ENCODE measurements at places on chromosomes 6 and 20.

DNA sequence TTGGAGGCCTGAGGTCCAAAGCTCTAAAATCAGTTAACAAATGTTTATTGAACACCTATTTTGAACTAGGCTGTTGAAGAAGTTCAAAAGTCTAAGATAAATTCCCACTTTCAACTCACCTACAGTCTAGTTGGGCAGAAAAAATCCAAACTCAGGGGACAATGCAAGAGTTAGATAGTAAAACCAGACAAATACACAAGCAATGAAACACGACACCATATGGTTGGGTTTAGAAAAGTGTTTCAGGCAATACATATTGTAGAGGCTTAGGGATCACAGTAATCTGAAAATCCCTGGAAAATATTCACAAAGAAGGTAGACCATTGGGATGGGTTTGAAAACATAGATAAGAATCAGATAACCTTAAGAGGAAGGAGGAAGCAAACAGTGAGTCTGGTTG lies 1.3 kb upstream of the CARMIL1 start:
- DNase-seq, result no peak

GRCh38 chr6:103750603-103751002 lies 1109.1 kb downstream of the HACE1 start:
- DNase-seq, result no peak

GRCh38 chr6:34855463-34855862 lies 32.4 kb downstream of the TAF11 start:
- DNase-seq, result no peak

DNA sequence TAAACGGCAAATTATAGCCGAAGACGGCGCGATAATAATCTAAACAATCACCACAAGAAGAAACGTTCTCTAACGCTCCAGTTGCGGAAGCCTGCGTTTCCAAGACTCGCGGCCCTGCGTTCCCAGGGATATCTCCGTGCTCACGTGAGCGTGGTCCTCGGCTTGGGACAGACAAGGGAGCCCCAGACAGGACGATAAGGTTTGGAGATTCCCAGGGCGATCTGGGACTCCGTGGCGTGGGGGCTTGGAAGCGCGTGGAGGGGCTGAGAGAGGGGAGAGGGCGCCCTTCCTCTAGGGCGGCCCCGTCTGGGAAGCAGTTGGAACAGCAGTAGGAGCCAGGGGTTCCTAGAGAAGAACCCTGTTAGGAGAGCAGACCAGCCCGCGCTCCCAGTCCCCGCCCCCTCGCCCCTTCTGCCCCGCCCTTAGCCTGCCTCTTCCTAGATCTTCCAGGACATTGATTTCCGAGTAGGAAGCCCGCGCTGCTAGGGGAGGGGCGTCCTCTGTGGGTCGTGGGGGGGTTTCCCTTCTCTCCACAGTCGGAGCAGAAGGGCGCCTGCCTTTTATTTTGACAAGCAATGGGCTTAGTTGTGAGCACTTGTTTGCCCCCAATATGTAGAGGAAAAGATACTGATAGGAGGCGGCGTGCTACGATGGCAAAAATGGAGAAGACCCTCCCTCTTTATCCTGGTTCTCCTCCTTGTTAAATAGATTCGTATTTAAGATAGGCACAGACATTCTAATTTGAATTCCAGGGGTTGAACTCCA lies 10.6 kb downstream of the NRN1 start:
- DNase-seq, result no peak

DNA sequence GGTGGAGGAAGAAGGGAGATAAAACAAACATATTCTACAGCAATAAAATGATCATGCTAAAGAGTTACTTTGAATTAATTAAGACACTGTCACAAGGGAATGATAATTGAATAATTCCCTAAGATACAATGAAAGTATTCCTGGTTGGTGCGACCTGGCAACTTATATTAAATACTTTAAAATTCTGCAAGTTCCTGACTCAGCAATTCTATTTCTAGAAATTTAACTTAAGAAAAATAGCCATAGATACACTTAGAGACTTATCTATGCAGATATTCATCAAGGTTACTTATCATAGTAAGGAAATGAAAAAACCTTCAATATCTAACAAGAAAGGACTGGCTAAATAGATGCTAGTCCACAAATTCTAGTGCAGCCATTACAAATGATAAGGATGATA lies 156.0 kb downstream of the BACH2 start:
- no peak for DNase-seq

- DNase-seq, result peak; percentile 96
These were observed 122.3 kb downstream of the CEBPB start for GRCh38 chr20:50312682-50313521.

GRCh38 chr6:152750694-152751093 lies at the start of gene VIP:
TSS of gene VIP (plus strand) at chr6:152750797. CDS start at chr6:152752178, 1,381 bp downstream.
- DNase-seq, result no peak

DNA sequence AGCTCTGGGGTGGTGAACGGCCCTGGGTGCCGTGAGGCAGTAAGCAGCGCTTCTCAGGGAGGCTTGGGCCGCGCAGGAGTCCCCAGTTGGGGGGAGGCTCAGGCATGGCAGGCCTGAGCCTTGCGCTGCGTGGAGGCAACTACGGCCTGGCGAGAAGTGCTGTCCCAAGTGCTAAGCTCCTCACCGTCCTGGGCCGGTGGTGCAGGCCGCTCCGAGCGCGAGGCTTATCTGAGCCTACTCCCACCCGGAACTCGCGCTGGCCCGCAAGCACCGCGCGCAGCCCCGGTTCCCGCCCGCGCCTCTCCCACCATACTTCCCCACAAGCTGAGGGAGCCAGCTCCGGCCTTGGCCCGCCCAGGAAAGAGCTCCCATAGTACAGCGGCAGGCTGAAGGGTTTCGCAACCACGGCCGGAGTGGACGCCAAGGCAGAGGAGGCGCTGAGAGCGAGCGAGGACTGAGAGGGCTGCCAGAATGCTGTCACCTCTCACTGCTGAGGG lies 1.8 kb upstream of the WRNIP1 start:
- no peak for DNase-seq

- no peak for DNase-seq
These were observed 151.3 kb downstream of the GJA10 start for GRCh38 chr6:90045535-90045934.

DNA sequence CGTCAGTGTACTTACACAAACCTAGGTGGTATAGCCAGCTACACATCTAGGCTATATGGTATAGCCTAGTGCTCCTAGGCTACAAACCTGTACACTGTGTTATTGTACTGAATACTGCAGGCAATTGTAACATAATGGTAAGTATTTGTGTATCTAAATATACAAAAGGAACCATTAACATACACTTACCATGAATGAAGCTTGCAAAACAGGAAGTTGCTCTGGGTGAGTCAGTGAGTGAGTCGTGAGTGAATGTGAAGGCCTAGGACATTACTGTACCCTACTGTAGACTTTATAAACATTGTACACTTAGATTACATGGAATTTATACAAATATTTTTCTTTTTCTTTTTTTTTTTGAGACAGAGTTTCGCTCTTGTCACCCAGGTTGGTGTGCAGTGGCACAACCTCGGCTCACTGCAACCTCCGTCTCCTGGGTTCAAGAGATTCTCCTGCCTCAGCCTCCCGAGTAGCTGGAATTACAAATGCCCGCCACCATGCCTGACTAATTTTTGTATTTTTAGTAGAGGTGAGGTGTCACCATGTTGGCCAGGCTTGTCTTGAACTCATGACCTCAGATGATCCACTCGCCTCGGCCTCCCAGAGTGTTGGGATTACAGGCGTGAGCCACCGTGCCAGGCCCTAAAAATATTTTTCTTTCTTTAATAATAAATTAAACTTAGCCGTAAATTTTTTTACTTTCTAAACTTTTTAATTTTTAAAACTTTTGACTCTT lies 15.4 kb upstream of the KIAA1755 start:
- no peak for DNase-seq

DNA sequence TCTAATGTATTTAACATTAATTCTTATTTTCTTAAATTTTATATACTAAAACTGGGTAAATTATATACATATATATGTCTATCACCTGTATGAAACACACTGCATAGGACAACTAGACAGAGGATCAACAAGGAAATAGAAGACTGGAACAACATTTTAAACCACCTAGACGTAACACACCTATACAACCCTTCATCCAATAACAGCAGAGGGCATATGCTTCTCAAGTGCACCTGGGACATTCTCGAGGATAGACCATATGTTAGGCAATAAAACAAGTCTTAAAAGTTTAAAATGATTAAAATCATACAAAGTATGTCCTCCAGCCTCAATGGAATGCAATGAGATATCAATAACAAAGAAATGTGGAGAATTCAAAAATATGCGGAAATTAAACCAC lies 45.2 kb downstream of the RPP40 start:
- DNase-seq, result no peak

GRCh38 chr6:75272145-75272840 lies 12.3 kb downstream of the TMEM30A start:
- no peak for DNase-seq

- peak; percentile 76 for DNase-seq
These were observed 30.4 kb downstream of the TGM2 start for GRCh38 chr20:38134427-38135270.

- peak; percentile 93 for DNase-seq
These were observed at the start of gene RPS10 for GRCh38 chr6:34425498-34426410. TSS of gene RPS10 (minus strand) at chr6:34426069. CDS start at chr6:34425221, 848 bp downstream.

Data from coronary artery (tissue), 2 donors.